Activated CD4-positive, alpha-beta T cell treated with anti-CD3 and anti-CD28 coated beads for 24 hours (primary cell): ENCODE measurements at places on chromosomes 5 and 9.

DNA sequence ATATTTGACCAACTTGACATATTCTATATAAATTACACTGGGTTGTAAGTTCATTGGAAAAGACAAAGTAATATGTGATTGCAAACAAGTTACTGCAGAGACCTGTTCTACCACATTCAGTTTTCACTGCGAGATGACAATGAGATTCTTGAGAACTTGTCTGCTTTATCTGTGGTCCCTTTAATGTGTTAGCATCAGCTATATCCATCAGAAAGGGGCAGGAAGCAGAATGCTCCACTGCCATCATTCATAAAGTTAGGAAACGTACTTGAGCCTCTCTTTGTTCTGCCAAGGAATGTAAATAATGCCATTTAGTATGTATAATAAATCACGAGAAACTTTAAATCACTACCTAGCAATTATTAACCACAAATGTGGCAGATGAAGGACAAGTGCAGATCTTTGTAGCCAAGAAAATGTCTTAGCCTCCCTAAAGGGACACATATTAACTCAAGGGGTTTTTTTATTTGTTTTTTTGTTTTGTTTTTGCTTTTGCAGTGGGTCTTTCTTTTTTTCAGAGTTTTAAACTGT lies 59.4 kb downstream of the GIN1 start:
- no peak for DNase-seq

GRCh38 chr5:142501890-142502289 lies 177.1 kb upstream of the SPRY4 start:
- no peak for DNase-seq

GRCh38 chr5:32280656-32281081 lies 32.1 kb downstream of the MTMR12 start:
- no peak for DNase-seq

DNA sequence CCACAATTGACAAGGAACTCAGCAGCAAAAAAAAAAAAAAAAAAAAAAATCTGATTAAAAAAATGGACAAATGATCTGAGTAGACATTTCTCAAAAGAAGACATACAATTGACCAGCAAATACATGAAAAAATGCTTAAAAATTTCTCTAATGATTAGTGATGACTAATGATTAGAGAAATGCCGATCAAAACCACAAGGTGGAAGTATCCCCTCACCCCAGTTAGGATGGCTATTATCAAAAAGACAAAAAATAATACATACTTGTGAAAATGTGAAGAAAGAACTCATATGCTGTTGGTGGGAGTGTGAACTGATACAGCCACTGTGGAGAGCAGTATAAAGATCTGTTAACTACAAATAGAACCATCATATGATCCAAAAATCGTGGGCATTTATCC lies 245.3 kb downstream of the OSTF1 start:
- no peak for DNase-seq

GRCh38 chr9:35313916-35314315 lies 152.1 kb downstream of the UNC13B start:
- DNase-seq, result no peak

DNA sequence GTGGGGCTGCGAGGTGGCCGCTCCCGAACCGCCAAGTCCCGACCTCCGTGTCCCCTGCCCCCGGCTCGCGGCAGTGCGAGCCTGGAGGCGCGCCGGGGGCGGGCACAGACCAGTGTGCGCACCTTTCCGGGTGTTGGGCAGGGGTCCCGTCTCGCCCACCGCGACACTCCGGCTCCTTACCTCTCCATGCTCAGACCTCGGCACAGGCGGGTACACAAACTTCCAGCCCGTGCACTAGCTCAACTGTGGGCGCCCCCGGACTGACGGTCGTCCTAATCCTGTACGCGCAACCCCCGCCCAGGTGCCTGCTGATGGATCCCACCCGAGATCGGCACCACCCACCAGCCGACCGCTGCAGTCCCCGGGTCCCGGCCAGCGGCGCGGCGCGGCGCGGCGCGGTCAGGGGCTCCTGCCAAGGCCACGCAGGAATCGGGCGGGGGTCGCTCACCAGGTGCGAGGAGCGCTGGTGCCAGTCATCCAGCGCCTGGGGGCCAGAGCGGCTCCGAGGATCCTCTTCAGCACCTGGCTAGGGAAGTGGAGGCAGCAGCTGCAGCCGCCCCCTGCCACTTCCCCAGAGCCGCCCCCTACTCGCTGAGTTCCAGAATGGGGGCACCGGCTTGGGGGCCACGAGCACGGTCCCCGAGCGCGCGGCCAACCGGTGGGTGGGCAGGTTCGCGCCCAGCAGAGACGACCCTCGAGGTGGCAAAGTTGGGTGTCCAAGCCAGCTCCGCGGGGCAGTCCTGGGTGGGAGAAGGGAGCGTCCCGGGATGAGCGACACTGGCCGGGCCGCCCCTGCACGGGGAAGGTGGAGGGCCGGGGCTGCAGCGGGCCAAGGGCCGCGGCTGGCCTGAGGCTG lies 511 bp downstream of the SEMA5A start:
- DNase-seq, result no peak

DNA sequence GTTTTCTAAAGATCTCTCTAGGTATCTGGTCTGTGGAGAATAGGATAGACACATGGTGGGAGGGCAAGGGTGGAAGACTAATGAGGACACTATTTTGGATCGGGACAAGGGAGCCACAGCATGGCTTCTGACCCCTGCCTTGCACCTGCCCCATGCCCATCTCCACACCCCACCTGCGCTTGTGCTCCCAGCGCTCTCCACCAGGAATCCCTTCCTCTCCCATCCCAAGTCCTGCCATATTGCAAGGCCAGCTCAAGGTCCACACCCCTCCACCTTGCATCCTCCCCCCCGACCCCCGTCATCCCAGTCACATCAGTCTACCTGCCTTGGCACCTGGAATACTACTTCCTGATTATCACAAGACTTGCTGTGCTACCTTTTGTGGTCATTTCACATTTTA lies 44.2 kb upstream of the RETREG1 start:
- DNase-seq, result no peak

GRCh38 chr9:110655754-110656641 lies 12.6 kb upstream of the MUSK start:
- DNase-seq, result no peak

- no peak for DNase-seq
Observed at GRCh38 chr5:60829490-60830266, 14.4 kb downstream of the ELOVL7 start.

GRCh38 chr9:137899551-137900360 lies 22.2 kb downstream of the CACNA1B start:
- no peak for DNase-seq

DNA sequence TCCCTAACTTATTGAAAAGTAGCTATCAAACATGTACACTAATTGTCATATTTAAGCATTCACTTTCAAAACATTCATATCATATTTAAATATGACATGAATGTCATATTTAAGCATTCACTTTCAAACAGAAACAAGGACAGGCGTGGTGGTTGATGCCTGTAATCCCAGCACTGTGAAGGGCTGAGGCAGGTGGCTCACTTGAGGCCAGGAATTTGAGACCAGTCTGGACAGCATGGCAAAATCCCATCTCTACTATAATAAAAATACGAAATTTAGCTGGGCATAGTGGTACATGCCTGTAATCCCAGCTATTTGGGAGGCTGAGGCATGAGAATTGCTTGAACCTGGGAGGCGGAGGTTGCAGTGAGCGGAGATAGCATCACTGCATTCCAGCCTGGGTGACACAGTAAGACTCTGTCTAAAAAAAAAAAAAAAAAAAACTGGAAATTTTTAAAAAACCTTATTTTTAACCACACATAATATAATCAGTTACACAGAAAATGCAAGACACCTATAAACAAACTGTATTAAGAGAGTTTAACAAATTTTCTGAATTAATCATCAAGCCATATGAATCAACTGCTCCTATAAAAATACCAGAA lies 88.1 kb downstream of the LPAR1 start:
- DNase-seq, result no peak

DNA sequence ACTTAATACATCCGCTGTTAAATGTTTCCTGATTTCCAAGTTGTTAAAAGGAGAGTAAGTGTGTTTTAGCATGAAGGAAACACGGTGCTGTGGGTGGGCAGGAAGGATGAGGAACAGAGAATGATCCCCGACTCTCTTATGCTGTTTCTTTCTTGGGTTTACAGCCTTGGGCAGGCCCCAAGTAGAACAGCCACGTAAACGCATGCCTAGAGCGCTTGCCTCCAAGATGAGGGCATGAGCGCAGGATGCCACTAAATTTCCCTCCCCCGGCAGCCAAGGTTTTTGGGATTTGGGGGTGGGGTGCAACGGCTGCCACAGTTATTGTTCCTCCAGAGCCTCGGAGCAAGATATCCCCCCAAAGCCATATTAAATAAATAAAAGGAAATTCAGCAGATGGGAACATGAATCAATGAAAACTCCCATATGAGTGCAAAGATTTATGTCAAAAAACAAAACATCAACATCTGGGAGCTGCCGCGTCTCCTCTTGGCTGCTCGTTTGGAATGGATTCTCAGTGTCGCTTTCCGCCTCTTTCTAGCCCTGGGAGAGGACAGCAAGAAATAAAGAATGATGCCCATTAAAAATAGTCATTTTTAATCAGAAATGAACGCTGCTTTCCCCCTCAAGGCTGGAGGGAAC lies 10.0 kb upstream of the DELE1 start:
- DNase-seq, result no peak

GRCh38 chr9:81474792-81475191 lies 214.6 kb downstream of the TLE1 start:
- DNase-seq, result no peak

DNA sequence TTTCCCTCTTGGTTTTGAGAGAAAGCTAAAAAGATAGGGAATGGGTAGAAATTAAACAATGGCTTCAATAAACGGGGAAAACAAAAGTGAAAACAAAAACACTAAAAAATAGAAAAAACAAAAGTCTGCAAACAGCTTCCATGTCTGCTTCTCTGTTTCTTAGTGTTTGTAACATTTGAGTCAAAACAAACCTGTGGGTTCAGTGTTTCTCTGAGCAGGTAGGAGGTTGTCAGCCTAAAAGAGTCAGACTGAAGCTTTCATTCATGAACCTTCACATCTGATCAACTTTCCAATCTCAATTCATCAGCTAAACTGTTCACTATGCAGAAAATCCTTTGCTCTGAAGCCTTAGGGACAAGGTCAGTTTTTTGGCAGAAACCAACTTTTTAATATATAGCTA lies 102.5 kb upstream of the ADAMTS16 start:
- DNase-seq, result no peak

- DNase-seq, result no peak
Observed at GRCh38 chr5:3359642-3360041, 236.0 kb upstream of the IRX1 start.

GRCh38 chr5:179300581-179301180 lies 44.6 kb downstream of the ADAMTS2 start:
- no peak for DNase-seq

- DNase-seq, result no peak
Observed at GRCh38 chr9:85715587-85715986, 26.2 kb downstream of the AGTPBP1 start.

DNA sequence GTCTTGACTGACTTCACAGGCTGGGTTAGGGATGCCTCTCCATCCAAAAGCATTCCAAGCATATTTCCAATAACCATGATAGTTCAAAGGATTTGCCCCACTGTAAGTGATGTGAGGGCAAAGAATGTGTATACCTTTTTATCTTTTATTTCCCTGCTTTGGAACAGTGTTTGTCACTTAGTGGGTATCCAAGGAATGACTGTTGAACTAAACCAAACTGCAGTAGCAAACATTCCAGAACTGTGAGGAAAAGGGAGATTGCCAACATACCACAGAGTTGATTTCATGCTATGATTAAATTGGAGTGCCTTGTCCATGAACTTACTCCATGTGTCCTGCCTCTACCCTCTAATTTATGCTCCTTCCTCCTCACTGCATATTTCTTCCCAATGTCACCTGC lies 400.0 kb downstream of the KIAA0825 start:
- no peak for DNase-seq

GRCh38 chr9:15182101-15182551 lies 124.9 kb downstream of the TTC39B start:
- DNase-seq, result no peak

DNA sequence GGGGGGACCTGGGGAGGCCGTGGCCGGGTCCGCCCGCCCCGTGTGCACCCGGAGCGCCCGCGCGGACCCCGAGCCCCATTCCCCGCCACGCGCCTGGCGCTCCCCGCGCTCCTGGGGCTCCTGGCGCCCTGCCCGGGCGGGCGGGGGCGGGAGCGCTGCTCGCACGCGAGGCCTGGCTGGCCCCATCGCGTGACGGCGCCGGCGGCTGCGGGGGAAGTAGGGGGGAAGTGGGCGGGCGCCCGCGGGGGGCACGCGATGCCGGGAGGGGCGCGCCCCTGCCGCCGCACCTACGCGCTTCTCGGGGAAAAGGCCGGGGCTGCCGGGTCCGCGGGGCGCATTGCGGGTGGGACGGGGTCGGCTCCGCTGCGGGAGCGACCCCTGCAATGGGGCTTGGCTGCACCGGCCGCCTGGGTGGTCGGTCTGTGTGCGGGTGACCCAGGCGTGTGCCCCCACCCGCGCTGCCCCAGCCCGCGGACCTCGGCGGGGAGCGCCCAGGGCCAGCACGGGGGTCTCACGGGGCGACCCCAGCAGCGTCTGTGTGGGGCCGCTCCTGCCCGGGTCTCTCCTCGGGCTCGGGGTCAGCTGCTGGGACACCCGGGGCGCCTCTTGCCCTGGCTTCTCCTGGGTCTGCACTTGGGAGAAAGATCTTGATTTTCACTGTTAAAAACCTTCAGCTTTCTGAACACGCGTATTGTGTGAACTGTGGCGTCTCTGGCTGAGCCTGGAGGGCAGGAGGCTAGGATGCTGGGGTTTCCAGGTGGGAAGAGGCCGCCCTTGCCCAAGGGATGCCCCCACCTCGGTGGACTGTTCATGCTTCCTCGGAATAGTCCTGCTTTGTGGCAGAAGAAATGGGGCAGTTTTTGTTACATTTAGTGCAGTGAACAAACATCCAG lies 52.4 kb downstream of the AHRR start:
- peak; percentile 72 for DNase-seq

DNA sequence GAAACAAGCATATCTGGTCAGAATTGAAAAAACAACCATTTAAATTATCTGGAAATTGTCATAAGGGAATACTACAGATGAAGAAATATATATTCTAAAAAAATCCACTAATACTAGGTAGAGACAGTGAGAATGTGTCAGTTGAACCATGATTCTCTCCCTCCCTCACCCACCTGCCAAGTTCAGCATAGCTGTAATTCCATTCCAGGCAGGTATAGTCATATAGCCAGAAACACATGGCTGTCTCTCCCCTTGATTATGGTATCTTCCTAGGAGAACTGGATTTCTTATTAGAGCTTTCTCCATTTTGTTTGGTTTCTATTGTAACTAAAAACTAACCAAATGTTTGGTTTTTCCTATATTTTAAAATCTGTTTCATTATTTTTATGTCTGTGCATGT lies 509.2 kb downstream of the CDH10 start:
- DNase-seq, result no peak
